GM03348 (cell line): ENCODE measurements at places on chromosomes 16 and 17.
A peak's percentile ranks its signal among the peaks of the same experiment; 100 is the strongest.

- no peak for DNase-seq
Observed at GRCh38 chr16:74892574-74893461, 92.1 kb downstream of the WDR59 start.

GRCh38 chr17:55059724-55060123, 91.2 kb downstream of the STXBP4 start:
- DNase-seq, result no peak

DNA sequence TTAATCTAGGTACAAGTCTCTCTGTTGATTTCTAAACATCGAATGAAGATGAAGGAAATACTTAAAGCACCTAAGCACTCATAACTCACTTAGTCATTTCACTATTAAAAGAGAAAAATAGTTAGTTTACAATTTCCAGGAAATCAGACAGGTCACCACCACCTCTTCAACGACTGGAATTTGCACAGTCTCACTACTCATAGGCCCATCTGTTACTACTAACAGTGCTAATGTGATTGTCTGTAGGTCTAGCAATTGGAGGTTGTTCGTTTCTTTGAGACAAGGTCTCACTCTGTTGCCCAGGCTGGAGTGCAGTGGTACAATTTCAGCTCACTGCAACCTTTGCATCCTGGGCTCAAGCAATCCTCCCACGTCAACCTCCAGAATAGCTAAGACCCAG, 444.6 kb downstream of the MAF start:
- DNase-seq, result no peak

DNA sequence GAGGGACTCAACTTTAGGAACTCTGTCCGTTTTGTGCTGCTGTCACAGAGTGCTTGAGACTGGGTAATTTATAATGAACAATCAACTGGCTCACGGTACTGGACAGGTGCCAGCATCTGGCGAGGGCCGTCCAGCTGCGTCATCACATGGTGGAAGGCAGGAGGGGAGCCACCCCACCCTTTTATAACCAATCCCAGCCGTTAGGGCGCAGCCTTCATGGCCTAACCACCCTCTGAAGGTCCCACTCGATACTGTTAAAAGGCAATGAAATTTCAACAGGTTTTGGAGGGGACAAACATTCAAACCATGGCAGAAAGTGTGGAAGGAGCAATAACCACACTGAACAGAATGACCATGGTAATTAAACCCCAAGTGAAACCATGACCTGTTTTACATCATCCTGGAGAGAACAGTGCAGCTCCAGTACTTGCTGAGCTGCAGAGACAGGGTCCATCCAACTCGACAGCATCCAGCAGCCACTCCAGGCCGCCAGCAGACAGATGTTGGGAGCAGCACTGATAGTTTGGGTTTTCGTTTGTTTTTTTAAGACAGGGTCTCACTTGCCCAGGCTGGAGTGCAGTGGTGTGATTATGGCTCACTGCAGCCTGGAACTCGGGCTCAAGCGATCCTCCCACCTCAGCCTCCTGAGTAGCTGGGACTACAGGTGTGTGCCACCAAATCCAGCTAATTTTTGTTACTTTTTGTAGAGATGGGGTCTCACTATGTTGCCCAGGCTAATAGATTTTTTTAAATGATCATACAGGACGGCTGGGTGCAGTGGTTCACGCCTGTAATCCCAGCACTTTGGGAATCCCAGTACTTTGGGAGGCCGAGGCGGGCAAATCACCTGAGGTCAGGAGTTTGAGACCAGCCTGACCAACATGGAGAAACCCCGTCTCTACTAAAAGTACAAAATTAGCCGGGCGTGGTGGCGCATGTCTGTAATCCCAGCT, 11.0 kb downstream of the CHMP6 start:
- DNase-seq, result peak; percentile 68

DNA sequence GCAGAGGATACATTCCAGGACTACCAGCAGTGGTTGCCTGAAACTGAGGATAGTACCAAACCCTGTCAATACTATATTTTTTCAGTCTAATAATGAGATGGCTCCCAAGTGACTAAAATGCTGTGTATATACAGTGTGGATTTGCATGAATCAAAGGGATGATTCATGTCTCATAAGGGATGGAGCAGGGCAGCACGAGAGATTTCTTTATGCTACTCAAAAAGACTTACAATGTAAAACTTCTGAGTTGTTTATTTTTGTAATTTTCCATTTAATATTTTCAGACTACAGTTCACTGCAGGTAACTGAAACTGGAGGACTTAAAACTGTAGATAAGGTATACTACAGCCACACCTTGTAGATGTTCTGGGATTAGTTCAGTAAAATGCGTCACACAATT, 674.7 kb upstream of the SALL1 start:
- no peak for DNase-seq

GRCh38 chr17:17350491-17351355, 47.5 kb downstream of the NT5M start:
- DNase-seq, result peak; percentile 77

- no peak for DNase-seq
Observed at GRCh38 chr16:82033683-82034300, 1.3 kb upstream of the HSD17B2 start.

DNA sequence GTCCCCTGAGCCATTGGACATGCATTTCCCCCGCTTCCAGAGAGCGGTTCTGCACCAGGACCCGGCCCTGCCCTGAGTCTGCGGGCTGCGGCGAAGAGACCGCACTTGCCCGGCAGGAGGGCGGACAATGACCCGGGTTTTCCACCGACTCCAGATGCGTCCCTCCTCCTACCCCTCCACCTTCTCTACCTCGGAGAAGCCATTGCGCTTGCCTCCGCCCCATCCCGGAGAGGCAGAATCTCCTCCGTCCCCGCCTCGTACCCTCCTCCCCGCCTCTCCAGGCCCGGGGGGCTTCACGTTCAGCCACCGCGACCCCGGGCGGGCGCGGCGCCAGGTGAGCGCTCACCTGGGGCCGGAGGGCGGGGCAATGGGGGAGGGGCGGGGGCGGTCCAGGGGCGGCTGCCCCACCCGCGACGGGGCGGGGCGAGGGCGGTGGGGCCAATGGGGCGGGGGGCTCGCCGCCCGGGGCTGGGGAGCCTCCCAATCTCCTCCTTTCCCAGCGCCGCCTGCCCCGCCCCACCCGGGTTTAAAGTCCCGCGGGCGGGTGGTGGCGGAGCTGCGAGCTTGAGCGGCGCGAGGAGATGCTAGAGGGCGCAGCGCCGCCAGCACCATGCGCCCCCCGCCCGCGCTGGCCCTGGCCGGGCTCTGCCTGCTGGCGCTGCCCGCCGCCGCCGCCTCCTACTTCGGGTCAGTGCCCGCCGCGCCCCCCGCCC, at the start of gene WNT9B:
WNT9B (plus strand) TSS at position 555 of the 713 bp plus-strand sequence; CDS start at position 611, 56 bp downstream.
- DNase-seq, result peak; percentile 44

- peak; percentile 72 for DNase-seq
Observed at GRCh38 chr16:11836650-11837244, 14.6 kb downstream of the RSL1D1 start.

GRCh38 chr16:17657045-17657444, 186.3 kb upstream of the XYLT1 start:
- DNase-seq, result no peak

GRCh38 chr16:50067290-50067853, 1.6 kb downstream of the HEATR3 start:
- DNase-seq, result peak; percentile 45

GRCh38 chr17:5468075-5468473, 708 bp downstream of the DHX33 start:
- no peak for DNase-seq

DNA sequence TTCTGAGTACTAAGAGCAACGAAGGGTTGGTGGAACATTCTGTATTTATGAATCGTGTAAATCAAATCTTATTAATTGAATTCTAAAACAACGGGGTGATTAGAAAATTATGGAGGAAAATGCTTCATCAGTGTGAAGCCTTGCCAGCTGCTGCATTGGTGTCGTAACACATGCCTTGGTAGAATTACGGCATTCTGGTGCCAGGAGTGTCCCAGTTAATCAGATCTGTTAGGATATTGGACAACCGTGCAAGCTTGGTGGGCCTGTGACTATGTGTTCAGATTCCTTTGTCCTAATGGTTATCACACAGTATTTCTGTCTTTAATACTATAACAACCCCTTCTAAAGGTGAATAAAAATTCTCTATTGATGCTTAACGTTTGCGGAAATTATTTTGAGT, 44.2 kb upstream of the TANC2 start:
- no peak for DNase-seq

- DNase-seq, result no peak
Observed at GRCh38 chr17:4585638-4585994, 1.3 kb downstream of the SMTNL2 start.

DNA sequence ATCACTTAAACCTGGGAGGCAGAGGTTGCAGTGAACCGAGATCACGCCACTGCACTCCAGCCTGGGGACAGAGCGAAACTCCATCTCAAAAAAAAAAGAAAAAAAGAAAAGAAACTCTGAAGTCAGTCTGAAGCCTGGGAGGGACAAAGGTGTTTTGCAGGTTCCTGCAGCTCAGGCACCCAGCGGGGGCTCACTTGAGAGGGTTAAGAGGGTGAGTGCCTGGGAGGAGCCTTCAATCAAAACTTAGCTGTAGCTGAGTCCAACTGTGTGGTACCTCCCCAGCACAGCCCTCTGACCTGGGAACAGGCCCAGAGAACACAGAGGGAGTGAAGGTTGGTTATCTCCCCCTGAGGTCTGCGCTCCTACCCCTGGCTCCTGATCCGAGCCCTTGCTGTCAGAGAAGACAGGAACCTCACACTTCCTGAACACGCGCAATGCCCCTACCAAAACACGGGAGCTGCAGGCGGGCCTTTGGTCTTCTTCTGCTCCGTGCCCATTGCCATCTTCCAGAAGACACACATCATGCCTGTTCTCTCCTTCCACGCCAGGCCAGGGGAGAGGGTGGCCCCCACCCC, 20.4 kb upstream of the ZC3H18 start:
- DNase-seq, result no peak

DNA sequence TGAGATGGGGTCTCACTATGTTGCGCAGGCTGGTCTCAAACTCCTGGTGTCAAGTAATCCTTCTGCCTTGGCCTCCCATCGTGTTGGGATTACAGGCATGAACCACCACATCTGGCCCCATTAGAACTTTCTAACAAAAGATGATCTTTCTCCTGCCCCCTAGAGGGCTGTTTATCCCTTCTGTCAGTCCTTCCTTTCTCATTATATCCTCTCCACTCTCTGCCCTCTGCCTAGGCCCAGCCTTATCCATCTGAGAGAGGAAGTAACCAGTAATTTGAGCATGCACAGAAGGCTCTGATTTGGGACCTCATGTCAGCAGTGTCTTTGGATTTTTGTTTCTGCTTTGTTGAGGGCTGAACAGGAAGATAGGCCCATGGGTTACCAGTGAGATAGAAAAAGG, 4.4 kb upstream of the DHX40 start:
- DNase-seq, result peak; percentile 21

GRCh38 chr17:57121308-57122042, 36.4 kb downstream of the AKAP1 start:
- peak; percentile 73 for DNase-seq

DNA sequence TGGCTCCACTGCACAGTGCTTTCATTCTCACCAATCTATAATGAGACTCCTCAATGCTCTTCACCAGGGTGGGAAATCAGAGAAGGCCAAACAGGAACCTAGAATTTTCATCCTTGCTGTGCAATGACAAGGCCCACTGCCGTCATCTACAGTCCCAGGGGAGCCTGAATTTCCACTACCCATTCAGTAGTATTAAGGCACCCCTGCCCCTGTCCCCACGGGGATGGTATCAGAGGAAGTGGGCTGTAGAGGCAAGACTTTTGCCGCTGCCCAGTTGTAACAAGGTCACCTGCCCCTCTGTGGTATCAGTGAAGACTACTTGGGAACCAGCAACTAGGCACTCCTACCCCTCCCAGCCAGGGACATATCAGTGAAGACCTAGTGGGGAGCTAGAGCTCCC, 104.5 kb downstream of the C16orf78 start:
- no peak for DNase-seq

DNA sequence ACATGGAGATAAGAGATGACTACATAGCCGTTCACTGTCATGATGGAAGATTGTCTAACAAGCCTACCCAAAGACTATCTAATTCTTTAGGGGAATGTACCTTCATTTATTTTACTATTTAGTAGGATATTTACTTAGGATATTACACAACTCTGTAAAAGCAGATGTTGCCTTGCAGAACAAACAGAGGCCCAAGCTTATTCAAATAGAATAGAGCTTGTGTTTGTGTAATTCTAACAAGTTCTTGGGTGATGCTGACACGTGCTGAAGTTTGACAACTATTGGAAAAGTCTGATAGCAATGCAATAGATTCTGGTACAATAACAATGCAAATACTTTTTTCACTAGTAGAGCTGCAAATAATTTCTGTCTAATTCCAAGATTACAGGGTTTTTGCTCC, 447.6 kb downstream of the TOX3 start:
- no peak for DNase-seq

GRCh38 chr16:23104032-23104955, 45.0 kb downstream of the USP31 start:
- DNase-seq, result no peak

DNA sequence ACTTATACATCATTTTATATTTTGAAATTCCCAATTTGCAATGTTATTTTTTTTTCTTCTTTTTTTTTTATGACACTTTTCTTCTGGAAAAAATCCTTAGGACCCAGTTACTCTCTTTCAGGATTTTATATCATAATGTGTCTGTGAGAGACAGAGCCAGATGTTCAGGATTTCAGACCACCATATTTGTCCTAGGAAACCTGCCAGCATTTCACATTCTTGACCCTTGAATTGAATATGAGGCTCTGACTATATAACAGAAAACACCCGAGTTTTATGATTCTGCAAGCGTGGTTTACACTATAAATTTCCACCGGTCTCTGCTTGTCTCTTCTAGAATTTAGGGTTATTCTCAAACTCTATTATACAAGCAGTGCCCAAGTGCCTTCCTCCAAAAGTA, 621.0 kb downstream of the WWOX start:
- DNase-seq, result no peak

- DNase-seq, result no peak
Observed at GRCh38 chr17:81667754-81668153, 1.2 kb downstream of the CCDC137 start.

- no peak for DNase-seq
Observed at GRCh38 chr17:8940866-8941471, 24.5 kb downstream of the PIK3R5 start.

GRCh38 chr16:85227084-85227945, 115.0 kb upstream of the CIBAR2 start:
- no peak for DNase-seq

DNA sequence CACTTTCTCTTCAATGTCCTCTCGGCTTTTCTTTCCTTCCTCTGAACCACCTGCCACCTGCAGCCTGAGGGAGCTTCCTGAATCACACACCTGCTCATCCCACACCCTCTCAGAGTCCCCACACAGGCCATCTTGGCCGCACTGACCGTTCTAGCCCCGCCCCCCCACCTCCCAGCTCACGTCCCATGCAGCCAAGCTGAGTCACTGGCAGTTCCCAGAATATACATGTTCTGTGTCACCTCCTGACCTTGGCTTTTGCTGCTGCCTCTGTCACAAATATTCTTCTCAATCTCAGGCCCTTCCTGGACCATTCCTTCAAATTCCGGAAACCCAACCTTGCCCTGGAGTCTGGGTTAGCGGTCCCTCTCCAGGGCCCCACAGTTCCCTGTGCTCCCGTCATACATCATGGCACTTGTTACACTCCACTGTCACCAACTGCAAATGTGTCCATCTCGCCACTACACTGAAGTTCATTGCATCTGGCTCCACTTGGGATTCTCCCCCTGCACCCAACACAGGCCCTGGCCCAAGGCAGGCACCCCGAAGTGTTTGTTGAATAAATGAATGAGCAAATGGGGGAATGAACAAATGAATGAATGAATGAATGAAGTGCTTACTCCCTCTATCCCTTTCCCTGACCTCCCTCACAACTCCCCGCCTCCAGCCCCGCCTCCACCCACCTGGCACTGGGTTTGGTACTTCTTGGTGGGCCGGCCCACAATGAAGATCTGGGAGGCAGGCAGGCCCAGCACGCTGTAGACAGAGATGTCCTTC, 12.8 kb downstream of the PIMREG start:
- DNase-seq, result peak; percentile 79
